Smooth muscle cell of the coronary artery (primary cell): ENCODE measurements at places on chromosomes 5 and 9. TPM values are rescaled to one million over a fixed set of nuclear protein-coding genes. Genes with fewer than 3 reads are reported as not detected.

The RANBP3L gene
- total RNA-seq: 0.08 and 1.6 TPM in 2 replicates

The PCDHGB2 gene
- 1.6 and 2.0 TPM in 2 replicates for total RNA-seq

The SLC34A1 gene
- not detected in 2 replicates for total RNA-seq

The BTNL3 gene
- total RNA-seq: not detected in 2 replicates

The AIF1L gene
- total RNA-seq: 0.23 and 1.3 TPM in 2 replicates

The GFPT2 gene
- total RNA-seq: 57.2 and 64.9 TPM in 2 replicates
